Tongue (tissue), 3 donors: ENCODE measurements at places on chromosomes 12 and 14. TPM values are rescaled to one million over a fixed set of nuclear protein-coding genes. Genes with fewer than 3 reads are reported as not detected.

The ENDOU gene
- total RNA-seq: 16.4 TPM

- DNase-seq: no peak
These were observed 35.6 kb upstream of the ANKS1B start for GRCh38 chr12:100020370-100020769.

DNA sequence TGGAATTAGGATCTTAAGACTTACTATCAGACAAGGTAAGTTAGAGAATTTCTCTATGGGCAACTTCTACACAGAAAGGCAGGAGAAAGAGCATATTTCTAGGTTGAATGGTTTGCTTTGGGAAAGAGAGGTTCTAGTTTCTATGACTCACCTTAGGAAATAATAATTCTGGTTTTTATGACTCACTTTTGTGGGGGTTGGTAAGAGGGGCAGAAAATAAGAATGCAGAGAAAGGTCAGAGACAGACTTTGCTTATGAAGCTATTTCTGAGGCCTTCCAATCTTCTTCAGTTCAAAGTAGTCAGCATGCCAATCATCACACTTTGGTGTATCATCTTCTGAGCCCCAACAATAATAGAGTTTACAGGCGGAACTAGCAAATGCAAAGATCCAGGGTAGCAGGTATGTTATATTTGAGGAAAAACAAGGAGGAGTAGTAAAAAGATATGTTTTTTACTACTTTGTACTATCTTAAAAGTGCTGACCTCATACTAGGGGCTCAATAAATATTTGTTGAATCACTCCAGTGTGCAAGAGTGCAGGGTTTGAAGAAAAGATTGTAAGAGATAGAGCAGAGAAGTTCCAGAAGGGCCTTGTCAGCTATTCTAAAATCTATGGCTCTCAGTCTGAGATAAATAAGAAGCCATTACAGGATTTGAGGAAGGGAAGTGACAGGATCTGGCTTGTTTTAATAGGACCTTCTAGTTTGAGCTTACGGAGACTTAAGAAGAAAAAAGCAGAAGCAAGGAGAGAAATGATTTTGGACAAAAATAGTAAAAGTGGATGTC is 56.7 kb upstream of the LRFN5 start:
- DNase-seq: no peak

DNA sequence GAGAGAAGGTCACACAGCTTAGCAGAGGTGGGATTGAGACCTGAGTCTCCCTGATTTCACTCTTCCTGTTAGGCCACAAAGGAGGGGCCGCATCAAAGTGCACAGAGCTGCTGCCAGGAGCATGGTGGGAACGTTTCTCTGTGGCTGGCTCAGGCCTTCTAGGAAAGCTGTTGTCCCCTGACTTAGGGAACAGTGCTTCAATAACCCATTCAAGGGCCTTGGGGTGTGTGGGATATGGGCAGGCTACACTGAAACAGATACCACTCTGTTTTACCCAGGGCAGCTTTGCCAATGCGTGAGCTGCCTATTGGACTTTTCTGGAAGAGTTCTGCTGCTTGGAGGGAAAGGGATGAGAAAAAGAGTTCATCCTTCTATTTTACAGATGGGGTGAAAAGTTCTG is 110.0 kb downstream of the ADCK1 start:
- DNase-seq: no peak

The SSTR1 gene
- total RNA-seq: 0.21 TPM
